ENCODE measurements at places on chromosomes 2 and 18. TPM values are rescaled to one million over a fixed set of nuclear protein-coding genes. Genes with fewer than 3 reads are reported as not detected.
A peak's percentile ranks its signal among the peaks of the same experiment; 100 is the strongest.

- DNase-seq, result no peak
- H3K4me3 ChIP-seq, result peak overlapping the region; percentile 18
- H3K27ac ChIP-seq, result peak overlapping the region; percentile 97
- H3K36me3 ChIP-seq, result peaks cover 9% of the 10 kb centered on the region
- peaks cover 84% of the 10 kb centered on the region for H3K4me1 ChIP-seq
These were observed 89.0 kb downstream of the TMEM247 start for GRCh38 chr2:46568212-46569009.

- no peak overlapping the region for H3K4me3 ChIP-seq
- peaks cover 8% of the 10 kb centered on the region for H3K4me1 ChIP-seq
- no peaks in the 10 kb centered on the region for H3K36me3 ChIP-seq
- no peaks in the 10 kb centered on the region for H3K27me3 ChIP-seq
- H3K27ac ChIP-seq, result no peak overlapping the region
These were observed 26.6 kb upstream of the SEH1L start for GRCh38 chr18:12921178-12921577.

DNA sequence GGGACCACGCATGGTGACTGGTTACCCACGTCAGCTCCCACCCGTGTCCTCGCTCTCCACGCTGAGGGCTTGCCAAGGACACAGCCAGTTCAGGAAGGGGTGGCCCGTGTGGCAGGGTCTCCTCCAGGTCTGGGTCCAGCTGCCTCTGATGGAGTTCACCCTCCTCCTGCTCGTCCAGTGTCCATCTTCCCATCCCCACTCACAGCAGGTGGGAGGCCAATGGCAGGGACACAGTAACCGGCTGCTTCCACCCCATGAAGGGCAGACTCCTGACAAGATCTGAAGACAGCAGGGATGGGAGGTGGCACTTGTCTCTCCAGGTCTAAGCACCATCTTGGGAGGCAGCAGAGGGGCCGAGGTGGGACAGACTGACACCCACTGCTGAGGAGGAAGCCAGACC lies 106.4 kb downstream of the NDUFA10 start:
- H3K27ac ChIP-seq, result no peak overlapping the region
- H3K4me3 ChIP-seq, result no peak overlapping the region
- H3K36me3 ChIP-seq, result no peaks in the 10 kb centered on the region
- DNase-seq, result no peak
- H3K4me1 ChIP-seq, result no peaks in the 10 kb centered on the region
- H3K27me3 ChIP-seq, result no peaks in the 10 kb centered on the region

- H3K27me3 ChIP-seq, result no peaks in the 10 kb centered on the region
- H3K36me3 ChIP-seq, result no peaks in the 10 kb centered on the region
- H3K4me1 ChIP-seq, result no peaks in the 10 kb centered on the region
- H3K4me3 ChIP-seq, result no peak overlapping the region
- DNase-seq, result no peak
- no peak overlapping the region for H3K27ac ChIP-seq
These were observed 66.1 kb upstream of the SMAD7 start for GRCh38 chr18:49016648-49017539.

- DNase-seq, result no peak
- H3K27ac ChIP-seq, result no peak overlapping the region
- H3K4me1 ChIP-seq, result no peaks in the 10 kb centered on the region
- no peaks in the 10 kb centered on the region for H3K27me3 ChIP-seq
- peaks cover 3% of the 10 kb centered on the region for H3K36me3 ChIP-seq
These were observed 48.5 kb downstream of the ASXL2 start for GRCh38 chr2:25829828-25830227.

DNA sequence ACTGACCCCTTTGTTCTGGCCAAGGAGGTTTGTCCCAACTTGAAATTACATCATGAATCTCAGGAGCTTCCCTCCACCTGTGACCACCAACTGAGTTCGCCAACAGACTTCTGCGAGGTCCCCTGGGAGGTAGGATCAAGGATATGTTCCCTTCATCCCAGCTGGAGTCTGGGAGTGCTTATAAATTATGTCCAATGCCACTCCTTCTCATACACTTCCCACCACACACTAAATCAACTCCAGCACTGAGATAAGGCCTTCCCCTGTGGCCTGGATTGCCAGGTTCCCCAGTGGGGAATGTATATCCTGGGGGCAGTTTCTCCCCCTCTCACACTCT lies 99.2 kb downstream of the RND3 start:
- no peak overlapping the region for H3K27ac ChIP-seq
- H3K36me3 ChIP-seq, result no peaks in the 10 kb centered on the region
- no peak overlapping the region for H3K4me3 ChIP-seq
- H3K27me3 ChIP-seq, result no peaks in the 10 kb centered on the region
- no peak for DNase-seq

- H3K4me3 ChIP-seq, result no peak overlapping the region
- no peaks in the 10 kb centered on the region for H3K4me1 ChIP-seq
- DNase-seq, result no peak
- no peak overlapping the region for H3K27ac ChIP-seq
- no peaks in the 10 kb centered on the region for H3K36me3 ChIP-seq
- H3K27me3 ChIP-seq, result no peaks in the 10 kb centered on the region
These were observed 53.1 kb upstream of the NRP2 start for GRCh38 chr2:205629091-205629776.

DNA sequence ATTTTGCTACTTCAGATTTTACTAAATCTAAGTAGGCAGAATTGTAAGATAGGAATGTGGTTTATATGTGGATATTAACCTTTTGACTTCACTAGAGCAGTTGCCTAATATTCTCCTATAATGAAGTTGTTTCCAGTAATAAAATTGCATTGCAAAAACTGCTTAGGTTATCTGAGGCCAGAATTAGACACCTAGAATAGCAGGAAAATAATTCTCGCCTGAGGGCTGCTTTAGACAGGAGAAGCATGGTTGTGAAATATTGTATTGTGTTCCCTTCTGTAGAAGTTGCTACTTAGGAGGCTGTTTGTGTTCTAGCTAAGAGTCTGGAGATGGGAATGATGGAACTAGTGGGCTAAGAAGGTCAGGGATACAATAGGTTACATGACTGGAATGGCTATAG lies 146.3 kb downstream of the PLCL1 start:
- H3K27me3 ChIP-seq, result no peaks in the 10 kb centered on the region
- no peaks in the 10 kb centered on the region for H3K36me3 ChIP-seq
- no peak overlapping the region for H3K27ac ChIP-seq
- H3K4me1 ChIP-seq, result no peaks in the 10 kb centered on the region

DNA sequence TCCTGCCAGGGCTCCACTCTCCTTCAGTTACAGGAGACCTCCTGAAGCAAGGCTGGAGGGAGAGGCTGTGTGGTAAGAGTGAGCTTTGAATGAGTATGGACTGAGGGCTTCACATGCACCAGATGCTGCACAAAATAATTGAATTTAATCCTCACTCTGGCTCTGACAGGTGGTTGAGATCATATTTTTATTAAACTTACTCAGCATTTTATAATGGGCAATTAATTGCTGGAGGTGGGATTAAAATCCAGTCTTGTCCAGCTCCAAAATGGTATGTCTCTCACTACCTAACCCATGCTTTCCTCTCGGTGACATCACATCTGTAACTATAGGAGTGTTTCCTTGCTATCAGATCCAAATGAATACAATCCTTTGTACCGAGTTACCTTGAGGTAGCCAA lies 66.2 kb upstream of the AQP4 start:
- no peak overlapping the region for H3K4me3 ChIP-seq
- no peaks in the 10 kb centered on the region for H3K4me1 ChIP-seq
- H3K27me3 ChIP-seq, result no peaks in the 10 kb centered on the region
- H3K36me3 ChIP-seq, result no peaks in the 10 kb centered on the region
- H3K27ac ChIP-seq, result no peak overlapping the region

DNA sequence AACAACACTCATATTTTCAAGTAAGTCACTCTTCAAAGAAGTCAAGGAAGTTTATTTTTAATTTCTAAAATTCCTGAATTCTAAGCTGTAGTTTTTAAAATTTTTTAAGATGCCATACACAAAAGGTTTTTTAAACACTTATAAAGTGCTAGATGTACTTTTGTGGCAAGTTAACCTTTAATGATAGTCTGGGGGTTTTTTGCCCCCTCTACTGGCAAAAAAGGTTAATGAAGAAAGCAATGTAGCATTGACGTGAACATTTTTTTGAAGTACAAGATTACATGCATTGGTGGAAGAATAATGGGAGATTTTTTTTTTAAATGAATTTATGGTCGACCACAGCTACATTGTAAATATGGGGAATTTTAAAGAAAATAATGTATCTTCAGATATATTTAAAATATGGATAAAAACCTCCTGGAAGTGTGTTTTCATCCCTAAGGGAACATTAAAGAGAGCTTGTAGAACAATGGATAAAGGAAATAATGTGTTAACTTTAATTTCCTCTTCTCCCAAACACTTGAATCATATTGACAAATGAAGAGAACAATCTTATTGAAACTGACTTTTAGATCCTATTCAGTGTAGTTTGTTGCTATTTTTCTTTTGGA lies 12.6 kb downstream of the ITPRID2 start:
- no peak overlapping the region for H3K4me3 ChIP-seq
- H3K4me1 ChIP-seq, result peaks cover 20% of the 10 kb centered on the region
- H3K36me3 ChIP-seq, result no peaks in the 10 kb centered on the region
- H3K27ac ChIP-seq, result no peak overlapping the region

DNA sequence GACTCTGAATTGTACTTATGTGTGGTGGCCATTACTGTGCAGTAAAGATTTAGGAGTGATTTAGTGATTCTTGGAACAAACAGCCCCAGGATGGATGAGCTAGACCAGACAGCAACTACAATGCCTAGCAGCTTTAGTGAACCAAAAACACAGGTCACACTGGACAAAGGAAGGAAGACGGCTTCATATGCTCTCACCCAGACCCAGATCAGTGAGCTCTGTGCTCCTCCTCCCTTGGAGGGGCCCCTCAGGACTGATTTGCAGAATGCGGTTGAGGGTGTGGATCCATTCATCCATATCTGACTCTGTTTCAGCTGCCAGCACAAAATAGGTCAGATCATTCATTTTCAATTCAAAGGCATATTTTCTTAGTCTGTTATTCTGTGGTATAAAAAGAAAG lies 159.7 kb upstream of the CCDC195 start:
- no peaks in the 10 kb centered on the region for H3K27me3 ChIP-seq
- H3K4me3 ChIP-seq, result no peak overlapping the region
- peak overlapping the region; percentile 29 for H3K27ac ChIP-seq

GRCh38 chr2:55338268-55338667 lies 69.2 kb upstream of the MTIF2 start:
- H3K36me3 ChIP-seq, result no peaks in the 10 kb centered on the region
- H3K4me3 ChIP-seq, result no peak overlapping the region
- no peak overlapping the region for H3K27ac ChIP-seq
- no peaks in the 10 kb centered on the region for H3K4me1 ChIP-seq
- no peak for DNase-seq
- H3K27me3 ChIP-seq, result no peaks in the 10 kb centered on the region

GRCh38 chr2:64114063-64114911 lies 29.9 kb downstream of the PELI1 start:
- H3K27ac ChIP-seq, result peak overlapping the region; percentile 72
- peak overlapping the region; percentile 28 for H3K4me3 ChIP-seq
- peaks cover 3% of the 10 kb centered on the region for H3K36me3 ChIP-seq
- DNase-seq, result peak; percentile 56
- H3K4me1 ChIP-seq, result peaks cover 50% of the 10 kb centered on the region
- no peaks in the 10 kb centered on the region for H3K27me3 ChIP-seq

- H3K4me1 ChIP-seq, result peaks cover 18% of the 10 kb centered on the region
- no peak overlapping the region for H3K27ac ChIP-seq
- DNase-seq, result no peak
- no peak overlapping the region for H3K4me3 ChIP-seq
- H3K36me3 ChIP-seq, result no peaks in the 10 kb centered on the region
These were observed 26.2 kb upstream of the TMEM163 start for GRCh38 chr2:134745023-134745422.

DNA sequence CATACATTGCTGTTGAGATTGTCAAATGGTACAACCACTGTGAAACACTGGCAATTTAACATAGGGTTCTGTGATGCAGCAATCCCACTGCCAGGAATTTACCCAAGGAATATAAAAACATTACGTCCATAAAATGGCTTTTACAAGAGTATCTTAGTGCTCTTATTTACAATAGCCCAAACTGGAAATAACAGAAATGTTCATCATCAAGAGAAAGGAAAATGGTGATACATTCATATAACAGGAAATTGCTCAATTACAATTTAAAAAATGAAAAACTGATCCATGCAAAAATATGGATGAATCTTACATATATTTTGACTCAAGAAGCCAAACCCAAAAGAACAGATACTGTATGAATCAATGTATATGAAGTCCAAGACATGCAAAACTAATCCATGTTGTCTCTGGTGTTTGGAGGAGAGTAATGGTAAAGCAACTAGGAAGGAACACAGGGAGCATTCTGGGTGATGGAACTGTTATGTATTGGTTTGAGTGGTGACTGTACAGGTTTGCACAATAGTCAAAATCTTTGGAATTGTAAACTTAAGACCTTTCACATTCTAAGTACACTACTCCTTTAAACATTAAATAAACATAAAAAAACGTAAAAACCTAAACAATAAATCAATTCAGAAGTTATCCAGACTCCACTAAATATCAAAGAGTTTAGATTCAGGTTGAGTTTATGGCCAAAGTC lies 104.8 kb upstream of the WDR75 start:
- no peak overlapping the region for H3K4me3 ChIP-seq
- H3K27ac ChIP-seq, result no peak overlapping the region
- no peaks in the 10 kb centered on the region for H3K27me3 ChIP-seq
- no peaks in the 10 kb centered on the region for H3K36me3 ChIP-seq

GRCh38 chr2:96153291-96153713 lies 8.1 kb upstream of the DUSP2 start:
- H3K27ac ChIP-seq, result no peak overlapping the region
- DNase-seq, result no peak
- no peaks in the 10 kb centered on the region for H3K27me3 ChIP-seq
- no peaks in the 10 kb centered on the region for H3K36me3 ChIP-seq
- peaks cover 36% of the 10 kb centered on the region for H3K4me1 ChIP-seq
- no peak overlapping the region for H3K4me3 ChIP-seq

- DNase-seq, result no peak
- H3K36me3 ChIP-seq, result no peaks in the 10 kb centered on the region
- H3K4me1 ChIP-seq, result no peaks in the 10 kb centered on the region
These were observed 691.8 kb upstream of the CHAC2 start for GRCh38 chr2:53075760-53076159.

Gene MREG
- polyA plus RNA-seq, result 31.4 TPM

Gene QPCT
- polyA plus RNA-seq, result 0.24 TPM

Gene DSG2
- polyA plus RNA-seq, result 25.2 TPM

Gene UGT1A5
- not detected for polyA plus RNA-seq

Gene CYBRD1
- polyA plus RNA-seq, result 38.1 TPM

Gene CTLA4
- polyA plus RNA-seq, result not detected

Gene POMC
- polyA plus RNA-seq, result 11.0 TPM

Gene KCNG2
- polyA plus RNA-seq, result not detected

Gene IL1B
- polyA plus RNA-seq, result 0.47 TPM

Data from GM12878 (cell line).